ENCODE measurements at places on chromosomes 4 and X.
A peak's percentile ranks its signal among the peaks of the same experiment; 100 is the strongest.

GRCh38 chrX:107780525-107780924, 3.0 kb downstream of the NCBP2L start:
- DNase-seq, result no peak

- no peak for DNase-seq
Measured at GRCh38 chr4:3065551-3065950, 8.8 kb downstream of the HTT-AS start.

GRCh38 chrX:155148724-155149537, 67.3 kb upstream of the VBP1 start:
- DNase-seq, result peak; percentile 61

- no peak for DNase-seq
Measured at GRCh38 chr4:155772459-155773195, 13.8 kb downstream of the GUCY1B1 start.

DNA sequence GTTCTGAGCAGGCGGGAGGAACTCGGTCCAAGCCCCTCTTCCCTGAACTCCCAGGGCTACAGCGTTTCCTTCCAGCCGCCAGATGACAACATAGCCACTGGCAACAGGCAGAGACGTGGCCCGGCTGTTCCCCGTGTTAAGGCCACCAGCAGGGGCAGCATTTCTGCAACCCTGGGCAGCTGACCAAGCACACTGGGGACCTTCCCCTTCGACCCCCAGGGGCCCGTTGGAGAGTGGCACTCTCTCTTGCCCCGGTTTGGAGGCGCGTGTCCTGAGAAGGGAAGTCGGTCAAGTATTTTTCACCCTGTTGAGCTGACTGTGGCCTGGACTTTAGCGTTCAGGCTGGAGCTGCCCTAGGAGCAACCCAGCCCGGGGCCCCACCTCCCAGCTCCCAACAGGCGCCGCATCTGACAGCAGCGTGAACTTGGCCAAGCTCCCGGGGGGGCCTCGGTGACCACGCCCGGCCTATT, 37.6 kb downstream of the ZBTB49 start:
- no peak for DNase-seq

DNA sequence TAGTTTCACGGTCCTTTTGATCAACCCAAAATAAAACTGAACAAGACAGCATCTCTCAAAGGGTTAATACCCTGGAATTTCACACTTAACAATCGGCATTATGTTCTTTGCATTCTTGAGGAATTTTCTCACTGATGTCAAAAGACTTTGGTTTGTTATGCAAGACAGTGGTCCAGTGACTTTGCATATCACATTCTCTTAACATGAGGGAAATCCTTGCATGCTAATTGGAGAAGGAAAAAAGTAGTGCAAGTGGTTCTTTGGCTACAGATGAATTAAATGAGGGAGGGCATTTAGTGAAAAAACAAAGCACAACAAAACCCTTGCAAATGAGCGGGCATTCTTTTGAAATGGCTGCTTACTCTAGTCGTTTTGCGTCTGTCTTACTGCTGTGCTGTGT, 105.1 kb upstream of the LIMCH1 start:
- DNase-seq, result no peak

DNA sequence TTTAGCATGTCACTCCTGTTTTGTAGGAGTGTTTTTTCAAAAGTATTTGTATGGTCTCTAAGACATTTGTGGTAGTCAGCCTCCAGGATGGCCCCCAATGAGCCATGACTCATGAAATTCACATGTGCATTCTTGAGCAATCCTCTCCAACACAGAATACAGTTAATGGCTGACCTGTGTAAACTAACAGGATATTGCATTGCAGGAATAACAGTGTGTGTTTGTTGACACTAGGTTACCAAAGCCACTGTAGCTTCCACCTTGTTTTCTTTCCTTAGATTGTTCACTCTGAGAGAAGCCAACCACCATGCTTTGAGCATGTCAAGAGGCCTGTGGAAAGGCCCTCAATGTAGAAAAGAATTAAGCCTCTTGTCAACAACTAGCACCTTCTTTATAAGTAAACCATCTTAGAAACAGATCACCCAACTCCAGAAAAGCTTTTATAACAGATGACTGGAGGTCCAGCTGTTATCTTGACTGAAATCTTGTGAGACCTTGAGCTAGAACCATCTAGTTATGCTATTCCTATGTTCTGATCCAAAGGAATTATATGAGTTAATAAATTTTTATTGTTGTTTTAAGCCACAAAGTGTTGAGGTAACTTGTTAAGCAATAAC, 28.5 kb downstream of the TBCK start:
- no peak for DNase-seq

- DNase-seq, result no peak
Measured at GRCh38 chr4:83413676-83414075, 41.9 kb downstream of the HELQ start.

GRCh38 chr4:78363031-78363570, 188.5 kb upstream of the ANXA3 start:
- no peak for DNase-seq

DNA sequence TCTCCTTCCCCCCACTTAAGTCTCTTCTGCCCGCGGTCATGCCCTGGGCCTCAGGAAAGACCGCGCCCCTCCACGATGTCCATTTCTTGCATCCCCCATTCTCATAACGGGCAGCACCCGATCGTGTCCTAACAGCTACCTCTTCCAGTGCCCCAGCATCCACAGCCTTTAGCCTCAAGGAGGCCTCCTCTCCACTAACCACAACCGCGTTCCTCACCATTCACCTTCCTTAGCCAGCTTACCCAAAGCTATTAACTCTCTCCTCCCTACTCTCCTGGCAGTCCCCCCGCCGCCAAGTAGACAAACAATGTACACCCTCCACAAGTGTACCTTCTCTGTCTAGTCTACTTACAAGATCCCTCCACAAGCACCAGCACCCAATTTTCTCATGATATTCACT, 58.6 kb upstream of the PAGE5 start:
- no peak for DNase-seq

DNA sequence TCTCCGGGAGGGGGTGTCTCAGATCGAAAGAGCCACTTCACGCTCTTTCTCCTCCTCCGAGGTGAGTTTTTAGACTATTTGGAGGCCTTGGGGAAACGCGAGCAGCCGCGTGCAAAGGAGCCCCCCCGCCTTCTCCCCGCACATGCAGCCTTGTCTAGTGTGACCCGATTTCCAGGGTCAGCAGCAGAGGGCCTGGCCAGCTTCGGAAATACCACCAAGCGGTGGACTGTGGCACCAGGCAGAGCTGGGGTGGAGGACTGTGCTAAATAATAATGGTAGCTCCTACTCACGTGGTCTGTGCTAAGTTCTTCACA, 79.3 kb upstream of the BCOR start:
- DNase-seq, result peak; percentile 59

- DNase-seq, result peak; percentile 86
Measured at GRCh38 chr4:38179690-38180377, 219.6 kb downstream of the PTTG2 start.

GRCh38 chr4:8861576-8862295, 9.9 kb downstream of the HMX1 start:
- DNase-seq, result no peak

- DNase-seq, result no peak
Measured at GRCh38 chrX:74104356-74105015, 199.5 kb upstream of the ZCCHC13 start.

GRCh38 chr4:156971676-156972378, at the start of gene PDGFC:
Gene PDGFC, minus strand, starts transcription at chr4:156971799. Its CDS starts 896 bp downstream, at chr4:156970903.
- peak; percentile 13 for DNase-seq

- no peak for DNase-seq
Measured at GRCh38 chr4:101141855-101142254, 205.5 kb downstream of the PPP3CA start.

DNA sequence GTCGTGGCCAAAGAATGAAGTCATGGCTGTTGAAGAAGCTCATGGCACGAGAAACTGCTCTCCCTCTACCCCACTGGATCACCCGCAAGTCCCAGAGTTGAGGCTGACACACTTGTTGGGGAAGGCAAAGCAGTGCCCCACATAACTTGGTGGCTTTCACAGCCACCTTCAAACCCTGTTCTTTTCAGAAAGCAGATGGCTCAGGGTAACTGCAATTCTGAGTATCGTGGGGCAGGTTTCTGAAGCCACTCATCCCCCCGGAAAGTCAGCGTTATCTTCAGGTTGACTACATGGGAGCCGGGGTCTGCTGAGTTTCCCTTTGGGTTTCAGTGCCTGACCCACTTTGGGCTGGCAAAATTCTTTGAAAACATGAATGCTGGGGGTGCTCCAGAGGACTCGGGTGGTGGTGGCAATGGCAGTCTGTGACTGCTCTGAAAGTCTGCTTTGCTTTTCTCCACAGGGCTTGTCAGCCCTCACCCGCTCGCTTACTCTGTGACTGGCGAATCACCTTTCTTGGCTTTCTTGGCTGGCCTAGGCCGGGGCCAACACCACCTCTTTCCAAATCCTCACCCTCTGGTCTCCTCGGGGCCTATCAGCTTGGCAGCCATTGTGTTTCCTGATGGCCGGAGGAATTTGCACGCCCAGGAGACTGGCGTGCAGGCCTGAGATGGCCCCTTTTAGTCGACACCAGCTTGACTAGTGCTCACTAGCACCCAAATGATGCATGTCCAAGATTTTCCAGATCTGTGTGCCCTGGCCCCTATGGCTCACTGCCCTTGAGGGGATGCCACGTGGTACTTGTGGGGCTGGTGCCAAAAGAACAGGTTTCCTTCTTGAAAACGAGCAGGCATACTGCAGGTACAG, 7.3 kb downstream of the PPP1R3F start:
- peak; percentile 64 for DNase-seq

DNA sequence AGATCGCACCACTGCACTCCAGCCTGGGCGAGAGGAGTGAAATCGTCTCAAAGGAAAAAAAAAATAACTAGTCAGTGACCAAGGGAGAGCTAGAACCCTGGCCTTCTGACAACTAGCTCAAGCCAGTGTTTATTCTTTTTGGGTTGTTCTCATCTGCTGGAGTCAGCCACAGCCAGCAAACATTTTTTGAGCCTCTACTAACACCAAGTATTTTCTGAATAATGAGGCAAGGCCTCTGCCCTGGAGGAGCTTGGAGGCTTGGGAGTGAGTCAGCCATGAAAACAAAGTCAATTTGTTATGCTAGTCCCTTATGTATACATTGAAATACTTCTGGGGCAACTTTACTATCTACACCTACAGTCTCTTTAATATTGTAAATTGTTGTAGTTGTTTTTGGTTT, 46.5 kb downstream of the TMA16 start:
- no peak for DNase-seq

DNA sequence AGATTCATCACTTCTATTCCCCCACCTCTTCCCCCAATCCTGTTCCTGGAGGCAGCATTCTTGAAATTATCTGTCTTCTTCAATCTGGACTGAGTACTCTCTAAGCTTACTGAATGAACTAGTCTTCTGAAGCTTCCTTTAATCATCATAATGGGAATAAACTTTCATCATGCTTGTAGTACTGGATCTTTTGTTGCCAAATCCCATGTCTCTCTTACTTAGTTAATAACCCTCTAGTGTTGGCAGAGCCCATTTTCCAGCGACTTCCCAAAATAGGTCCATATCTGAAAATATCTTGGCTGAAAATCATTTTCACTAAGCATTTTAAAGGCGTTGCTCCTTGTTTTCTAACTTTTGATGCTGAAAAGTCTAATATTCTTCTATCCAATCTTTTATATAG, 39.6 kb downstream of the RPS6KA3 start:
- no peak for DNase-seq

GRCh38 chr4:8674311-8674885, 81.8 kb downstream of the CPZ start:
- no peak for DNase-seq

DNA sequence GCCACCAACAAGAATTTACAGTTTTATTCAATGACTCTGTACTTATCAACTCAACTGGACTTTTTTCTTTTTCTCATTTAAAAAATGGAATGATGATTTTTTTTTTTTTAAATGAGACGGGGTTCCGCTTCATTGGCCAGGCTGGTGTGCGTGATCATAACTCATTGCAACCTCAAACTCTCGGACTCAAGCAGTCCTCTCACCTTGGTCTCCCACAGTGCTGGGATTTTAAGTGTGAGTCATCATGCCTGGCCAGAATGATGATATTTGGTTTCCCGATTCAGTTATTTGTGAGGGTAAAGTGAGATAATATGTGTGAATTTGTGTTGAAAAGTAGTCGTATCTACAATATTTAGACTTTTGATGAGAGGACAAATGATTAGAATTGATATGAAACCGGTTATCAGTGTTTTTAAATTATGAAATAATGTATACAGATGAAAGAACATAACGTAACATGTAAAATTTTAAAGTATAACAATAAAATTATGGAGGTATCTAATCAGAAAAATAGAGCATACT, 66.0 kb upstream of the UNC5C start:
- no peak for DNase-seq

GRCh38 chr4:88819818-88820697, 122.4 kb upstream of the NAP1L5 start:
- DNase-seq, result no peak

GRCh38 chr4:92170340-92170739, 133.4 kb upstream of the GRID2 start:
- DNase-seq, result no peak

DNA sequence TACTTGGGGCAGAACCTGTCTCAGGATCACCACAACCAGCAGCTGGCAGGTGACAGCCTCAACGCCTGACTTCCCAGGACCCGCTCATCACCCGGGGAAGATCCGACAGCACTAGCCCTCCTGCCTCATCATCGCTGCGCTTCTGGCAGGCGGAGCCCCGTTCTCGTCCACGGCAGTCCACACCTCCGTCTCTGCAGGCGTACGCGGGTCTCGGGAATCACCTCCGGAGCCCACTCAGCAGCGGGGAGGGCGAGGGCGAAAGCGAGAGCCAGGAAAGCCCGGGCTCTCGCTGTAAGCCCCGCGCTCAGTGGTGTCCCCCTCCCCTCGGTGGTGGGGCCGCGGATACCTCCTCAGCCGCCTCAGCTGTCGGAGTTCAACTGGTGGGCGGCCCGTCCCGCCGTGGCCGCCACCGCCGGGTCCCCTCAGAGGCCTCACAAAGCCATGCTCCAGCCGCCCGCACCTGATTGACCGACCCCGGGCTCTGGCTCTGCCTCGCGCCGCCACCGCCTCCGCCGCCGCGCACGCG, 518 bp upstream of the CNKSR2 start:
- DNase-seq, result peak; percentile 46

DNA sequence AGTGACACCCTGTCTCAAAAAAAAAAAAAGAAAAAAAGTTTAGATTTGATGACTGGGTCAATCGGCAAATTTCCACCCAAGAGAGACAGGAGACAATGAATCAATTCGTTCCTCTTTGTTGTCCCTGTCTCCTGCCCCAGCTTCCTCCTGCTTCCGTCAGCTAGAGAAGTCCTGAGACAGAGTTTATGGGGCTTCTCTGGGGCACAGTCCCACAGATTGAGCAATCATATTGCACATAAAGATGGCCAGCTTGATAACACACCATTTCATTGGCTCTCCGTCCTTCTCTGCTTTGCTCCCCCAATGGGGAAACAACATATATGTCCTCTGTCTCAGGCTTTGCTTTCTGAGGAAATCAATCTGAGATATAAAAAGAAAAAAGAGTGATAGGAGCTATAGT, 78.4 kb upstream of the FUNDC1 start:
- DNase-seq, result no peak

GRCh38 chr4:113810906-113811305, 49.4 kb upstream of the CAMK2D start:
- no peak for DNase-seq

DNA sequence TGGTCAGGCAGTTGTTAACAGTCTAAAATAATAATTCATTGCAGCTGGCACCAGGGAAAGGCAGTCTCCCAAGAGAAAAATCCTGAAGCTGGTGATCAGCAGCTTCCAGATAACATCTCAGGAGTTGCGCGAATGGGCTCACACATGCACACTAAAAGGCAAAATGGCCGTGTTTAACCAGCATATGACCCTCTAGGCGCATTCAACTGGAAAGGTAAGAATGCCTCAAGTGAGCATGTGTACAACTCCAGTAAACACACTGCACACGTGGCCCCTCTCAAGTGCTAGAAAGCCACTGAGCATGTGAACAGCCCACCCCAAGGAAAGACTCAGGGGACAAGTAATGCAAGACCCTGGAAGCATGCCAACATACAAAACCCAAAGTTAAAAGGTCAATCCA, 33.1 kb downstream of the STPG2 start:
- no peak for DNase-seq

Data from activated naive CD4-positive, alpha-beta T cell treated with anti-CD3 and anti-CD28 coated beads for 36 hours (primary cell).